MG63 (cell line): ENCODE measurements at places on chromosomes 13 and 19. TPM values are rescaled to one million over a fixed set of nuclear protein-coding genes. Genes with fewer than 3 reads are reported as not detected.

DNA sequence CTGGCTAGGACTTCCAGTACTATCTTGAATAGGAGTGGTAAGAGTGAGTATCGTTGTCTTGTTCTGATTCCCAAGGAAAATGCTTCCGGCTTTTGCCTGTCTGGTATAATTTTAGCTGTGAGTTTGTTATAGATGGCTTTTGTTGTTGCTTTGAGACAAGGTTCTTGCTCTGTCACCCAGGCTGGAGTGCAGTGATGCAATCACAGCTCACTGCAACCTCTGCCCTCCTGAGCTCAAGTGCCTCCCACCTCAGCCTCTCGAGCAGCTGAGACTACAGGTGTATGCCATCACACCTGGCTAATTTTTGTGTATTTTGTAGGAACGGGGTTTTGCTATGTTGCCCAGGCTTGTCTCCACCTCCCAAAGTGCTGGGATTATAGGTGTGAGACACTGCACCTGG is 6.1 kb upstream of the ZNF543 start:
- no peak for DNase-seq

The LIPE gene
- not detected in 2 replicates for total RNA-seq

The LGI4 gene
- 0.76 TPM in 1 of 2 replicates, not detected in the other for total RNA-seq

GRCh38 chr13:40160618-40161350 is 505.3 kb downstream of the COG6 start:
- no peak for DNase-seq

DNA sequence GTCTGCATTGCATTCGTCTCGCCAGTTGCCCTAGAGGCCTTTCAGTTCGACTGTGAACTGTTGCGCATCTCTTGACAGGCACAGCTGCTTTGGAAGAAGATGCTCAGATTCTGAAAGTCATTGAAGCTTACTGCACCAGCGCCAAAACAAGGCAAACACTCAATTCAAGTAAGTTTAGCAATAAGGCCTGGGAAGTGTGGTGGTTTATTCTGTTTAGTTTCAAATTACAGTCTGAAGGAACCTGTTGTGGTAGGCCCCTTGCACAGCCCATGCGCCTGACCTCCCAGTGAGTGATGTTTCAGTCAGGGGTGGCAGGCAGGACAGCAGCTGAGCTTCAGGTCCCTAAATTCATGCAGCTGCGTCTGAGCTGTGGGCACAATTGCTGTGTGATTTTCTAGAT is 32.2 kb upstream of the TEX29 start:
- DNase-seq: no peak

GRCh38 chr13:67140006-67140405 is 90.1 kb downstream of the PCDH9 start:
- DNase-seq: no peak

The INSL3 gene
- not detected in 2 replicates for total RNA-seq

DNA sequence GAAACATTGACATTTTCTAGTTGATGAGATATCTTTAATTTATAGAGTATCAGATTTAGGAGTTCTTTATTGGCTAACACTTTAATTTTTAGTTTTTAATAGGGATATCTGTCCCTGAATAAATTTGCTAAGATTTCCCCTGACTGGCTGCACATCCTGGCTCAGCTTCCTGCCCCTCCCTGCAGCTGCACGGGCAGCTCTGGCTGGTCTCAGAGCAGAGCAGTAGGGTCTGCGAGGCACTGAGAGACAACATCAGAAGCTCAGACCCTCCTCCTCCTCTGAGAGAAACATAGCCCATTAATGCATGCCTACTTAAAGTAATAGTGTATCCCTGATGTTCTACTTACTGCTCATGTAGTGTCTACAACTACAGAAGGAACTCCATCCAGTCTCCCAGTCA is 139.2 kb downstream of the TNFSF13B start:
- DNase-seq: no peak

- no peak for DNase-seq
Measured at GRCh38 chr13:107138486-107138885, 570.5 kb upstream of the ARGLU1 start.

- no peak for DNase-seq
Measured at GRCh38 chr13:33410619-33411018, 125.1 kb upstream of the STARD13 start.

DNA sequence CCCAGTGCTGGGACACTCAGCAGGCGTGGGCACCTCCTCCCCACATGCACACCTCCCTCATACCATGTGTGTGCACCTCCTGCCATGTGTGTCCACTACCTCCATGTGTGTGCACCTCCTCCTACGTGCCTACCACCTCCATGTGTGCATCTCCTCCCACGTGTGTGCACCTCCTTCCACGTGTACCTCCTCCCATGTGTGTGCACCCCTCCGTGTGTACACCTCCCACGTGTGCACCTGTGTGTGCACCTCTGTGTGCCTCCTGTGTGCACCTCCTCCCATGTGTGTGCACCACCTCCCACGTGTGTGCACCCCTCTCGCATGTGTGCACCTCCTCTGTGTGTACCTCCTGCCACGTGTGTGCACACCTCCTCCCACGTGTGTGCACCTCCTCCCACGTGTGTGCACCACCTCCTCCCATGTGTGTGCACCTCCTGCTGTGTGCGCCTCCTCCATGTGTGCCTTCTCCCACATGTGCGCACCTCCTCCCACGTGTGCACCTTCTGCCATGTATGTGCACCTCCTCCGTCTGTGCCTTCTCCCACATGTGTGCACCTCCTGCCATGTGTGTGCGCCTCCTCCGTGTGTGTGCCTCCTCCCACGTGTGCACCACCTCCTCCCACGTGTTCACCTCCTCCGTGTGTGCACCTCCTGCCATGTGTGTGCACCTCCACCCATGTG is 6.1 kb upstream of the C13orf46 start:
- no peak for DNase-seq

GRCh38 chr13:110642291-110642981 is 27.1 kb downstream of the NAXD start:
- DNase-seq: no peak

DNA sequence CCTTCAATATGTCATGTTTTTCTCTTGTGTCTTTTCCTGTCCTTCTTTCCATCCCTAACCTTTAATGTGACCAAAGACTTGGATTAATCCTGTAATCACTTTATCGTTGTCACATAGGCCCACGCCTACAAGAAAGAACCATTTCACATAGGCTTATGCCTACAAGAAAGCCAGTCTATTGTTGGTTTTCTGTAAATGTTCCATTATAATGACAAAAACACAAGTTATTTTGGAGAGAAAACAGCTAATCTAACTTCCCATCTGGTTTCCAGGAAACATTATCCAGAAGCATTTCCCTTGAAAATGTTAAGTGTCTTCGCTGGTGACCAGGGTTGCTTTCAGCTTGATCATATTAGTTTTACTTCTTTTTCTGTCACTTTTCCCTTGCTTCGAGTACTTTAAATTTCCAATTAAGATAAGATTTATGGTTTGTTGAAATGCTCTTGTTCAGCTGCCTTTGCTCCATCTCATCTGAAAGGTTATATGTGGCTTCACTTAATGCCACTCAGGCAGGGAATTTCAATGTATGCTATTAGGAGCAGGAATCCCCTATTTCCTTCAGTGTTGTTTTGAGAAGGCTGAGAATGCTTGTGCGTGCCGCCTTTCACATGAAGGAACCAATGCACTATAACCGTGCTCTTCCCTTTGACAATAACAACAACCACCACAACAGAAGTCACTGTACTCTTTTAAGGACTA is 708.2 kb downstream of the EFNB2 start:
- DNase-seq: no peak

DNA sequence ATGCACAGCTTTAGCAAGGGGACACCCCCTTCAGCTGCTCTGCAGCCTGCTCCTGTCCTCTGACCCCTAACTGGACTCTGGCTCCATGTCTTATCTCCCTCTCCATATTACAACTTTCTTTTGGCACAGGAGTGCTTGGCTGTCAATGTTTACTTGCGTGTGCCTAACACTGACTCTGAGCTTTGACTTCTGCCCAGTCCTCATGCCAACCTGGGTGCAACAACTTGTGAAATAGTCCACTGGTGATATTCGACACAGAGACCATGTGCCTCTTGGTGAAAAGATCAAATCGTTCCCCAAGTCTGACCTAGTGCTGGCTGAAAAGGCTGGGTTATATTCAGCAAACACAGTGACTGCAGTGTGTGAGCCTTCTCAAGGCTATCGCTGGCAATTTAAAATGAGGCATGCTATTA is 34.1 kb upstream of the KLF12 start:
- no peak for DNase-seq
